ENCODE measurements at places on chromosomes 6 and 20. TPM values are rescaled to one million over a fixed set of nuclear protein-coding genes. Genes with fewer than 3 reads are reported as not detected.

Gene NFKBIE
- polyA plus RNA-seq, result 4.6 TPM

Gene LIN28B
- polyA plus RNA-seq, result 0.05 TPM

Gene CCN6
- polyA plus RNA-seq, result 0.15 TPM

Gene GTPBP2
- polyA plus RNA-seq, result 37.1 TPM

Gene EEF1A2
- polyA plus RNA-seq, result 1,049 TPM

Gene OOEP
- not detected for polyA plus RNA-seq
